NCI-H2081 treated with DMSO at 0.1 percent for 48 hours (cell line): ENCODE measurements at places on chromosomes 1 and 21.

DNA sequence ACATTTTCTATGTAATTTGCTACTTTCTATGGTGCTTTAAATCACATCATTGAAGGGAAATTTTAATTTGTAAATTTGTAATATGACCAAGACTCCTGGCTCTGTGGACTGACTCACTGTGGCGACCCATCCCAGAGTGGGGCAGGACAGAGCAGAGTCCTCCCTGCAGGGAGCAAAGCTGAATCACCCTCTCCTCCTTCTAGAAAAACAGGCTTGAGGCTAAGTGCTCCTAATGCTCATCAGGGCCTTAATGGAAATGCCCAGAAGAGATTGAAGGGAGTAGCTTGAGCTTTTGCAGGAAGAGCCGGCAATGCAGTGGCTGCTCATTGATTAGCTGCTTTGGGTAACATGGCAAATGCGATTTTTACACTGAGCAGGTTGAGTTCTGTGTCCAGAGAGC is 16.8 kb downstream of the S100A10 start:
- DNase-seq: no peak

GRCh38 chr1:36086529-36087232 is 2.0 kb upstream of the ADPRS start:
- no peak for DNase-seq

GRCh38 chr1:21338573-21339355 is 48.5 kb upstream of the ECE1 start:
- DNase-seq: peak; percentile 78

GRCh38 chr1:16960560-16961296 is 19.7 kb downstream of the MFAP2 start:
- DNase-seq: no peak

DNA sequence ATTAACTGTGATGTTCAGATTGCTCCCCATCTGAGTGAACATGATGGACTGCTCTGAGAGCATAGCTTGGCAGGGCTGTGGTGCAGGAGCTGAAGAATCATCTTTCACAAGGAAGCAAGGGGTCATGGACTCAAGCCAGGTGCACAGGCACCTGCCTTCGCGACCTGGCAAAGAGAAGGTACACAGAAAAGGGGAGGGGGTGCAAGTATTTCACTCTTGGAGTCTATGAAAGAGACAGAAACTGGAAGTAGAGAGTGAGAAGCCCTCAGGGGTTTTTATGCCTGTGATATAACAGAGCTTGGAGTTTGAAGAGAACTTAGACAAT is 232.6 kb upstream of the PLXNA2 start:
- DNase-seq: no peak

DNA sequence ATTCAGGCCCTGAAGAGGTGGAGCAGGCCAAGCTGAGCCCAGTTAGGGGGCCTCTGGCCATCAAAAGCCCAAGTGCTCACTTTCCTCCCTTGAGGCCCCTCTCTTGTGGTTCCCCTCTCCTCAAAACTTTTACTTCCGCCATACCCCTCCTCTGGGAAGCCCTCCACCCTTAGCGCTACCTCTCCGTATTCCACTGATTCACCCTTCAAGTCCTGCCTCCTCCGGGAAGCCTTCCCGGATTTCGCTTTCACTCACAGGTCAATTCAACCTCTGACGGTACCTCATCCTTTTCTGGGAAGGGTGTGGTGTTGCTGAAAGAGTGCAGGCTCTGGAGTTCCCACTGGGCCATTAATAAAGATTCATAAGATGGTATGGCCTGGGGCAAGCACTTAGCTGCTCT is 19.1 kb downstream of the SPOCD1 start:
- DNase-seq: no peak

GRCh38 chr1:157497987-157498735 is 54.2 kb downstream of the FCRL5 start:
- DNase-seq: no peak

DNA sequence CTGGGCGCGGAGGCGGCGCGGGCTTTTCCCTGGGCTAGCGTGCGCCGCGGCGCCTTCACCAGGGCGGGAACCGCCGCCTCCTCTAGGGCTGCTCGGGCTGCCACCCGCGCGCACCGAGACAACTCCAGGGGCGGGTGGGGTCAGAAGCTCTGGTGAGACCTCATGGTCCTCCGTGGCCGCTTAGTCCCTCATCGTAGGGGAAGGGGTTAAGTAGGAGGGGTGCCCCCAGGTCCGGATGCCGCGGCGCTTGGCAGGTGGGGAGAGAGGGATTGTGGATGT is 559 bp downstream of the SERTAD4 start:
- DNase-seq: no peak

- no peak for DNase-seq
These were observed 22.8 kb upstream of the DEGS1 start for GRCh38 chr1:224160171-224160682.

GRCh38 chr1:182897696-182898095 is 55.3 kb downstream of the SHCBP1L start:
- no peak for DNase-seq

DNA sequence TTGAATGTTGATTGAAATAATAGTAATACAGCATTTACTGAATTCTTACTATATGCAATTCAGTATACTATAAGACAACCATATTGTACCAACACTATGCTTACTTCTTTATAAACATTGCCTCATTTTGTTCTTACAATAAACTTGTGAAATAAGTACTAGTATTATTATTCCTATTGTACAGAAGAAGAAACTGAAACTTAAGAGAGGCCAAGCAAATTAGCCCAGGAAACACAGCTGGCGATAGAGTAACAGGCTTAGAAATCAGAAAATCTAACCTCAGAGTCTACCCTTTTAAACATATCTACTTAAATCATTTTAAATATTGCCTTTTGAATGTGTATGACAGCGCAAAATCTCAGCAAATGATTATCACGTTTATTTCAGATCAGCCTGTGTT is 41.7 kb downstream of the FASLG start:
- DNase-seq: no peak

- DNase-seq: no peak
These were observed 1156.4 kb downstream of the AMY1C start for GRCh38 chr1:104906141-104906540.

GRCh38 chr21:37337831-37338230 is 28.7 kb upstream of the DYRK1A start:
- DNase-seq: no peak

GRCh38 chr1:4221107-4221506 is 321.0 kb upstream of the C1orf174 start:
- no peak for DNase-seq

DNA sequence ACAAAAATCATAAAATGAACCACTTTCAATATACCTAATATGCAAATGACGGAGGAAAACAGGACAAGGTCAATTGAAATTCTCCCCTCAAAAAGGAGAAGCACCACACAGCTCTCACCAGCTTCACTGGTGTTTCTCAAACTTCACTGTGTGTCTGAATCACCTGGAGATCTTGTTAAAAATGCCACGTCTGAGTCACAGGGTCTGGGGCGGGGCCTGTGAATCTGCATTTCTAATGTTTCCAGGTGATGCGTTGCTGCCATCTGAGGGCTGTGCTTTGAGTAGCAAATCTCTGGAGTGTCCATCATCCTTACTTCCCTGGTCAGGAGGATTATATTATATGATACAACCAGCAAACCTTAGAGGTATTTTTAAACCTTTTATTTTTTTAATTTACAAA is 9.0 kb downstream of the CLDN19 start:
- no peak for DNase-seq

DNA sequence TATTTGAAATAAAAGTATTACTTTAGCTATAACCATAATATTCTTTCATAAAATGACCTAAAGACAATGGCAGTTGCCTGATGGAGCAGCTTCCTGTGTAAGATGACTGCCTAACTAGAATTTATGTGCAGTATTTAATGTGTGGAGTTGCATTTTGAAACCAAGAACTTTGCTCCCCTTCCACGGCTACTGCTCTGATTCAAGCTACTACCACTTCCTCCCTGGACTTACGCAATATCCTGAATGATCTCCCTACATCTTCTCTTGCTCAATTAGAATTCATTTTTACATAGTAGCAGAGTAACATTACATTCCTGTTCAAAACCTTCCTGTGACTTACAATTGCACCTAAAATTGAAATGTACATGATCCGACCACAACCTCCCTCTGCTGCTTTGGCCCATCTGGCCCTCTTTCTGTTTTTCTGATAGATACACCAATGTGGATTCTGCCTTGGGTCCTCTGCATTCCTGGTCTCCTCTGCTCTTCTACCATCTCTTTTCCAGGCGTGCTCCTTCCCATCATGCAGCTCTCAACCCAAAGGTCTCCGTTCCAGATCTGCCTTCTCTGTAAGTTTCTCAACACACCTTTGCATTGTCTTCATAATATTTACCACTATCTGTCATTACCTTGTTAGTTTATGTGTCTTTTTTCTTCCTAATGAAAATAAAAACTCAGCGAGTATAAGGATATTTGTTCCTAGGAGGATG is 47.4 kb upstream of the USP25 start:
- no peak for DNase-seq

DNA sequence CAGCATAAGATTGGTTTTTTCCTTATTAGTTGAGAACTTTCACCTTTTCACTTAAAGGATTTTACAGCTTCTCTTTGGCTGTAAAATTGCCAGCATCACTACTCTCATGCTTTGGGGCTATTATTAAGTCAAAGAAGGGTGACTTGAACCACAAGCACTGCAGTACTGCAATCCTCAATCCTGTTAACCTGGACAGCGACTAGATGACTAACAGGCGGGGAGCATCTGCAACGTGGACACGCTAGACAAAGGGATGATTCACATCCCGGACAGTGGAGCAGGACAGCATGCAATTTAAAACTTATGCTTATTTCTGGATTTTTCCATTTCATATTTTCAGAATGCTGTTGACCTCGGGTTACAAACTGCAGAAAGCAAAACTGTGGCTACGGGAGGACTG is 8.1 kb downstream of the ARV1 start:
- no peak for DNase-seq

GRCh38 chr1:42173155-42173933 is 8.8 kb upstream of the GUCA2A start:
- DNase-seq: no peak

- no peak for DNase-seq
These were observed 1.6 kb upstream of the CLSTN1 start for GRCh38 chr1:9825093-9826074.

DNA sequence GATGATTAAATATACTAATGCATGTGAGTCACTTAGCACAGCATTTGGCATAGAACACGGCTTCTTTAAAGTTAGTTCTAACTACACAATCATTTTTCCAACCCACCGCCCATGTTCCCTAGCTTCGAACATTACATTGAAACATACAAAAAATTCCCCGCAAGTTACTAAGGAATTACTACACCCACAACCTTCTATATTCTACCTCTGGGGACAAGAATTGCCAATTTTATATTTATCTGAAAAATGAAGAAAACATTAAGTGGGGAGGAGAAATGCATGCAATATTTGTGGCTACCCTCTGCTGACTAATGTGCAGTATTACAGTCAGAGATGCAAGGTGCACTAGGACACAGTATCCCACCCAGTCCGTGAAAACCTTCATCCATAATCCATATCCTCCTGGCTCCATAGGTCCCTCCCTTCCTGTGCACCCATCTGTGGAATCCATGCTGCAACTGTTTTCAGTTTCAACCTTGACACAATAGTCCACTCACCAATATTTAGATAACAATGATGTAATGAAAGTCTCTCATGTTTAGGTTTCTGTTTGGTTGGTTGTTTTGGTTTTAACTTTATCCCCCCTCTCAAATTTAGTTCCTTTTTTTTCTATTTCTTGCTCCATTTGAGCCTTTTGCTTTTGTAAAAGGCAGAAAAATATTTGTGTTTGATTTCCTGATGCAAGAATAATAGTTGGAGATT is 31.6 kb downstream of the RGS5 start:
- DNase-seq: no peak

DNA sequence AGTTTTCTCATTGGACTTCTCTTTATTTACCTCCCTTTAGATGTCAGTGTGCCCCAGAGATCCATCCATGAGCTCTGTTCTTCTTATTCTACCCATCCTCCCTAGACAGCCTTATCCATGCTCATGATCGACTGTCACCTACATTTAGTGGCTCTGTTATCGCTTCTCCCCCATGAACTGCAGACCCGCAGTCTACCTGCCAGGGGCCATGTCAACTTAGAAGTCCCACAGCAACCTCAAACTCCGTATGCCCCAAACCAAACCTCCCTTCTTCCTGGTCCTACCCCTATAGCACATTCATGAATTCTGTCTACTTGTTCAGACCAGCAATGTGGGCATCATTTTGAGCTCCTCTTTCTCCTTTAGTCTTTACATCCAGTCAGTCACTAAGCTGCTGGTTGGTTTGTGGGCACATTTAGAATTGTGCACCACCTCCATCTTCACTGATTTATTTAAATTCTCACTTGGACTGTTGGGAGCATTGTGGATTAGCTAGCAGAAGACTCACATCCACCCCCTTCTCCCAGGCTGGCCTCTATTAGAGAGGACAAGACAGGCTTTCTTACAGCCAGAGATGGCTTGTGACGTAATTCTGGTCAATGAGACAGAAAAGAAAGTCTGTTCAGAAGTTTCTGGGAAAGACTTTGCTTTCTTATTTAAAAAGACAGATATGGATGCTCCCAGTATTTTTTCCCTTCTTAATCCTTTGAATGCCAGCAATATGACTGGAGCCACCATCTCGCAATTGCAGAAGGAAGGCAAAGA is 19.1 kb downstream of the C1orf116 start:
- DNase-seq: no peak

DNA sequence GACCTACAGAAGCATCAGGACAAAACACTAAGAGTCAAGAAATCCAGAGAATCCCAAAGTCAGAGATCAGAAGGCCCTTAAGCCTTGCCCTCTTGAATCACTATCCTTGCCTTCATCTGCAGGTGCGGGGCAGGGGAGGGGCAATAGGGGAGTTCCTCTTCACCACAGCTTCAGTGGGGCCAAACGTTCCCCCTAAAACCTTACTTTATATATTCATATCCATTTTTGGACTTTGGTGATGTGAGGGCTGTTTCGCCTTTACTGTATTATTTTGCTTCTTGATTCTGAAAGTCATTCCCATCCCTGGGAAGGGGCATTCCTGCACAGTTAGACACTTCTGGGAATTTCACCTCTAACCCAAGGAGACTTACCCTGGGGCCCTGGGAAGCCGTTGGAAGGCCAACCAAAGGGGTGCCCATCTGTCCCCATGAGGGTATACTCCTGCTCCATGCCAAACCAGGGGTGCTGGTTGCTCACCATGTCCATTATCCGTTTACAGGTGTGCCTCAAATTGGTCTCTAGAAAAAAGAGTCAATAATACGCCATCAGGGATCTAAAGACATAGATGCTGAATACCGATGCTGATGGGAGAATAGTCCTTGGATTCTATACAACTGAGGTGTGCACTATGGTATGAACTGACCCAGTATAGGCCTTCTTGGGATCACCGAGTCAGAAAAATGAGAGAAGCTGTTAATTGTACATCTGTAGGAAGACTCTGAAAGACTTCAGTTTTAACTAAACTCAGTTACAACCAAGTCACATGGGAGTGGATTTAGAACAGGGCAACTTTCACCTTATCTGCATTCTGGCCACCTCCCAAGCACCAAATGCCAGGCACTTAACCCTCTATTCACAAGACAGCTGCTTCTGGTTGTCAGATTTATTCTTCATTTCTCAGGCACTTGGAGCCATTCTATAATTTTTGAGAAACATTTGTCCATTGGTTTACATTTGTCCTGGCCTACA is 5.4 kb downstream of the GLUL start:
- DNase-seq: no peak

- DNase-seq: no peak
These were observed 35.4 kb upstream of the FOXO6 start for GRCh38 chr1:41325801-41326200.

- DNase-seq: no peak
These were observed 27.1 kb downstream of the GBP2 start for GRCh38 chr1:89098857-89099256.

- DNase-seq: no peak
These were observed 44.5 kb downstream of the DDR2 start for GRCh38 chr1:162676750-162677149.
